CD4-positive, alpha-beta T cell treated with Interleukin-6 at 100 ng/mL for 8 hours (primary cell): ENCODE measurements at places on chromosomes 6 and 20.

DNA sequence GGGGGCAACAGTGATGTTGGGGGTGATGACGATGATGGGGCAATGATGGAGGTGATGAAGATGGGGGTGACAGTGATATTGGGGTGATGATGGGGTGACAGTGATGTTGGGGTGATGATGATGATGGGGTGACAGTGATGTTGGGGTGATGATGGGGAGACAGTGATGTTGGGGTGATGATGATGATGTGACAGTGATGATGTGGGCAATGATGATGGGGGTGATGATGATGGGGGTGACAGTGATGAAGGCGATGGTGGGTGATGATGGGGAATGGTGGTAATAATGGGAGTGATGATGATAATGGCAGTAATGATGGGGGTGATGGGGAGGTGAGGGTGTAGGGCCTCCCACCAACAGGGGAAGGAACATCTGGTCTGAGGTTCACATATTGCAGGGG, 150.6 kb downstream of the ERMARD start:
- DNase-seq: no peak

DNA sequence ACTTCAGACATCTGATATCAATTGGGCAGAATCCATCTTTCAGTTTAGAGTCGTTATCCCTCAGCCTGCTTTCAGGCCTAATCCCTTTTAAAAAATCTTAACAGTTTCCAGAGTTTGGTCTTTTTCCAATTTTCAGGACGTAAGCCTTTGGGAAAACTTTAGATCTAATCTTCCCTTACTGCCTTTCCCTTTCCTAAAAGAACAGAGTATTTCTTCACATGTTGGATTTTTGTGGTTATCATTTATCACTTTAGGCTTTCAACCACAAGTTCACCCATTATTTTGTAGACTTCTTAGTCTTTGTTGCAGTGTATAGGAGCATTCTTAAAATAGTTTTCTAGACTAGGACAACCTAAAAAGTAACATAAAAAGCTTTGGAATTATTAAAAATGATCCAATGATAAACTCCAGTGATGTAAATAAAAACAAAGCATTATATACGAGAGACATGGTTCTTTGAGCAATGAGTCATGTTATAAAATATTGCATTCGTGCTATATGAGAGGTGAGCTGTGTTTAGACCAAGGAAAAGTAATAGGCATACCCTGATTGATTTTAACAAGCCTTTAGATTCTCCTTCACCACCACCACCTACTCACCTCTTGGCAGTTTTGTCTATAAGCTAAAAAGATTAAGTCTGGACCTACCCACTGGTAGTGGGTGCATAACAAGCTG, 90.4 kb upstream of the MCHR2 start:
- no peak for DNase-seq

DNA sequence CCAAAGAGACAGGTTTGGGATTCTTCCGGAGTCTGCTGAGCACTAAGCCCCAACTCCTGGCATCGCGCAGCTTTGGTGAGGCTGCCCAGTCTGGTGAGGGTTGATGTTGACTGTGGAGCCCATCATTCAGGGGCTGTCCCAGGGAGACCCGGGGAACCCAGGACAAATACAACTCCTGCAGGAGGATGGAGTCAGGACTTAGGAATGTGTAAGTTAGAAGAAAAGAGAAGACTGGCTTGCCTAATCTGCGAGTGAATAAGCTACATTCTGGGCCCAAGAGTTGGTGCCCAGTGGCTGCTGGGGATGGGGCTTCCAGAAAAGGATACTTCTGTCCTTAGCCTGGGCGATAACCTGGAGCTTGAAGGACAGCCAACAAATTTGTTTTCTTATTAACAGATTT, 47.9 kb downstream of the STK35 start:
- DNase-seq: no peak

- DNase-seq: no peak
These were observed 4.2 kb downstream of the GPR31 start for GRCh38 chr6:167153521-167153959.

DNA sequence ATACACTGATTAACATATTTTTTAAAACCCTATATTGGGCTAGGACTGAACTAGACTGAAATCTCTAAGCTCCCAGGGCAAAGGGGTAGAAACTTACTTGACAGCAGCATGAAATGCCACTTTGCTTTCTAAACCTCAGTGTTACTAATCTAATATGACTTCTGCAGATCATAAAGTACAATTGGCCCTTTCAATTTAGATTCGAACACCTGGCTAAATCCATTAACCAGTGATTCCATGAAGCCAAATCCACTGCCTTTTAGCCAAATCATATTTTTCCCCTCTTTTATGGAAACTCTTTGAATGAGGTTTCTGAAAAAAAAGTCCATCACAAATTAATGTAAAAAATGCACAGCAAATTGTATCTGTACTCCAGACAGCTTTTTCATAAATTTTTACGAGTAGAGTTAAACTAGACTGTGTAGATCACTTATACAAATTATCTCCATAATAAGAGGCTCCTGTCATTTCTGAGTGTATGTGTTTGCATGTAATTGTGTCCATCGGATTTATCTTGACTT, 25.7 kb downstream of the EPHA7 start:
- DNase-seq: no peak

- DNase-seq: peak; percentile 34
These were observed 64.8 kb downstream of the UTRN start for GRCh38 chr6:144349690-144350527.

GRCh38 chr6:16473184-16473907, 235.0 kb downstream of the GMPR start:
- DNase-seq: no peak
